ENCODE measurements at places on chromosomes 7 and 10.

GRCh38 chr7:144027070-144027469, 21.7 kb upstream of the OR2A5 start:
- no peak for DNase-seq

DNA sequence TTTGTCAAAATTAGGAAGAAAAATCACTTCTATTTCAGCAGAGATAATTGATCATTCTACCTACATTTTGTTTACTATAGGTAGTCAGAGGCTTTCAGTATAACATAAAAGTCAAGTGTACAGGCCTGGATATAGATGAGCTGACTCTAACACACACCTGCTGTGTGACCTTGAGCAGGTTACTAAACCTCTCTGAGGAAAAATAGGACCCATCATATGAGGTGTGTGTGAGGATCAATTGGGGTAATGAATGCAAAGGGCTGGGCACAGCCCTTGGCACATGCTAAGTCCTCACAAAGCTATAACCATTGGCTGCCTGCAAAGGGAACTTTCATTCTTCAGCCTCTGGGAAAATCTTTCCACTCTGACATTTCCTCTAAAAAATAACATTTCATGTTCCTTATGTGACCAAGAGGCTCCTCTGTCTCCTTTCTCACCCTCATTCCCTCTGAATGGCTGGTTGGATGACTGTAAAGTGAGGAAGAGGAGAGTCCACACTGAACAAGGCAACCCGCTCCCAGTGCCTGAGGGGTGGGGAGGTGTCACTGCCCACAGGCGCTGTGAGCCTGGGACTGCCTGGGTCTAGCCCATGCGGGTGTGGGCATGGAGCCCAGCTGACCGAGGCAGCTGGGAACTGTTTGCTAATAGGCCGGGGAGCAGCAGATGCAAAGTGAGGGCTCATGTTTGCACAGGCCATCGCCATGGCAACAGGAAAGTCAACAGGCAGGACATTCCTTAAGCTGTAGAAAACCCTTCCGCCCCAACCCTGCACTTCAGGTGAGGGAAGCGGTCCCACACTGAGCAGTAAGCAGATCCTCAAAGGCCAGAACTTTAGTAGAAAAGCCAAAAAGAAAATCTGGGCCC, 36.8 kb downstream of the MYOF start:
- no peak for DNase-seq

- DNase-seq, result no peak
Measured at GRCh38 chr7:77426521-77427051, 10.4 kb upstream of the GSAP start.

GRCh38 chr10:35335133-35336083, 901 bp upstream of the CCNY start:
- DNase-seq, result no peak

DNA sequence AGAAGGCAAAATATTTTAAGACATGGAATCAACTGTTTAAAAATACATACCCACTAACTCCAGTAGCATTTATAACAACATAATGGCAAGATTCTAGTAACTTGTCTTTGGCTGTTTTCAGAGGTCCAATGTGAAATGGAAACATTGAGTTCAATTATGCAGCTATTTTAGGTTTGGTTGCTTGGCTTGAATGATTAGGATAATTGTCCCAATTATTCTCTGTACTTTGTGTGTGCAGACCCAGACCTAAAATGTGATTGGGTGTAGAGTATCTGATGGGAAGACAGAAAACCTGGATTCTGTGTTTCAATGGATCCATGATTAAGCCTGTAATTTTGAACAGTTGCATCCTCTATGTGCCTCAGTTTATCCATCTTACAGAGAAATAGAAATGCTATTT, 392.7 kb upstream of the NFE2L3 start:
- no peak for DNase-seq

GRCh38 chr10:1964476-1964875, 227.2 kb upstream of the ADARB2 start:
- no peak for DNase-seq

- DNase-seq, result no peak
Measured at GRCh38 chr10:44978570-44979280, at the start of gene DEPP1. DEPP1 (minus strand) TSS chr10:44978809; CDS start chr10:44978030, 779 bp downstream.

GRCh38 chr10:3010334-3010733, 57.0 kb upstream of the PFKP start:
- no peak for DNase-seq

GRCh38 chr7:146654048-146654447, 537.4 kb downstream of the CNTNAP2 start:
- DNase-seq, result no peak

DNA sequence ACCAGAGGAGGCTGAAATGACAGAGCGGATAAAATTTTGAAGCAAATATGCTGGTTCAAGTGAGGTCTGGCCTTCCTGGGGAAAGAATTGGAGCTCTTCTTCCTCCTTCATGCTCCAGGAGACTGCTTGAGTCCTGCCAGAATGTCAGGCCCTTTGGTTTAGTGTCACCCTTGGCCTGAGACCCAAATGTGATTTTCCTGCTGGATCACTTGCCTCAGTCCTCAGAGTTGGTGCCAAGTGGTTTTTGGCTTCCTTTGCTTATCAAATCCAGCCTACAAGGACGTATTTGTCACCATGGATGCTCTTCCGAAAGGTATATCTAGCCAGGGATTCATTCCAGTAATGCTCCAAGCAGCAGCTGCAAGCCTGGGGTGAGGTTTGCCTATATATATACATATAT, 118.4 kb downstream of the PLPP4 start:
- DNase-seq, result no peak

- DNase-seq, result no peak
Measured at GRCh38 chr10:73850863-73851461, 23.4 kb downstream of the CAMK2G start.
